ENCODE measurements at places on chromosomes 5 and 9. TPM values are rescaled to one million over a fixed set of nuclear protein-coding genes. Genes with fewer than 3 reads are reported as not detected.

The RNF183 gene
- total RNA-seq = 0.20 TPM

The HTR1A gene
- not detected for total RNA-seq

The GFI1B gene
- 0.59 TPM for total RNA-seq

The HK3 gene
- 7.1 TPM for total RNA-seq

The TRIM7 gene
- total RNA-seq = 2.3 TPM

The N4BP3 gene
- total RNA-seq = 4.6 TPM

The GRHPR gene
- total RNA-seq = 59.7 TPM

The ABLIM3 gene
- total RNA-seq = 7.9 TPM

The INSL4 gene
- total RNA-seq = not detected

The CXCL14 gene
- 288 TPM for total RNA-seq

The ABO gene
- total RNA-seq = 0.39 TPM

The OLFM1 gene
- 4.8 TPM for total RNA-seq

The ZNF366 gene
- 1.1 TPM for total RNA-seq

The GBGT1 gene
- 3.4 TPM for total RNA-seq

The EIF4EBP3 gene
- total RNA-seq = 1.3 TPM

The IFNA10 gene
- not detected for total RNA-seq

The PRDM9 gene
- total RNA-seq = not detected

The ZCCHC9 gene
- total RNA-seq = 22.7 TPM

The GALNT12 gene
- total RNA-seq = 2.8 TPM

The ADGRV1 gene
- 11.2 TPM for total RNA-seq

The ENTPD8 gene
- 0.10 TPM for total RNA-seq

The PAPPA gene
- 4.4 TPM for total RNA-seq

The DND1 gene
- 0.30 TPM for total RNA-seq

The IL5 gene
- total RNA-seq = not detected

The OLFML2A gene
- total RNA-seq = 49.1 TPM

The PHF19 gene
- total RNA-seq = 23.5 TPM

The DBH gene
- under 0.01 TPM for total RNA-seq

The ARRDC3 gene
- total RNA-seq = 475 TPM

The CDO1 gene
- 26.8 TPM for total RNA-seq

The MYOZ3 gene
- 3.1 TPM for total RNA-seq

Measured in skin of body (tissue), 3 donors.